Mucosa of descending colon (tissue), 3 donors: ENCODE measurements at places on chromosomes 11 and 22. TPM values are rescaled to one million over a fixed set of nuclear protein-coding genes. Genes with fewer than 3 reads are reported as not detected.

Gene FAM76B
- 24.5 TPM for total RNA-seq

Gene KRTAP5-11
- not detected for total RNA-seq

Gene LDHAL6A
- total RNA-seq = not detected

Gene OVCH2
- not detected for total RNA-seq

Gene F2
- not detected for total RNA-seq

Gene TRIM49
- not detected for total RNA-seq

Gene BIK
- 8.4 TPM for total RNA-seq

- DNase-seq = no peak
Observed at GRCh38 chr22:47698906-47699305, 936.5 kb downstream of the TBC1D22A start.

- no peak for DNase-seq
Observed at GRCh38 chr11:113148652-113149051, 165.7 kb upstream of the TTC12 start.

GRCh38 chr22:43136255-43136654 is 6.9 kb downstream of the MCAT start:
- DNase-seq = no peak

DNA sequence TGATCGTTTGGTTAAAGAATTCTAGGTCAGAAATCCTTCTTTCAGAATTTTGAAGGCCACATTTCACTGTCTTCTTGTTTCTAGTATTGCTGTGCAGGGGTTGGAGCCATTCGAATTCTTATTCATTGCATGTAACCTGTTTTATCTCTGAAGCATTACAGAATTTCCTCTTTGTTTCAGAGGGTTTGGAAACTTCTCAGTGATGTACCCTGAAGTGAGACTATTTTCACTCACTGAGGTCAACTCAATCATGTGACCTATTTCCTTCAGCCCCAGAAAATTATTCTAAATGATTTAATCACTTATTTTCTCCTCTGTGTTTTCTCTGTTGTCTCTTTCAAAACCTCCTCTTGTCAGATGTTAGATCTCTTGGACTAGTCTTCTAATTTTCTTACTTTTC is 147.8 kb downstream of the ENTHD1 start:
- no peak for DNase-seq

DNA sequence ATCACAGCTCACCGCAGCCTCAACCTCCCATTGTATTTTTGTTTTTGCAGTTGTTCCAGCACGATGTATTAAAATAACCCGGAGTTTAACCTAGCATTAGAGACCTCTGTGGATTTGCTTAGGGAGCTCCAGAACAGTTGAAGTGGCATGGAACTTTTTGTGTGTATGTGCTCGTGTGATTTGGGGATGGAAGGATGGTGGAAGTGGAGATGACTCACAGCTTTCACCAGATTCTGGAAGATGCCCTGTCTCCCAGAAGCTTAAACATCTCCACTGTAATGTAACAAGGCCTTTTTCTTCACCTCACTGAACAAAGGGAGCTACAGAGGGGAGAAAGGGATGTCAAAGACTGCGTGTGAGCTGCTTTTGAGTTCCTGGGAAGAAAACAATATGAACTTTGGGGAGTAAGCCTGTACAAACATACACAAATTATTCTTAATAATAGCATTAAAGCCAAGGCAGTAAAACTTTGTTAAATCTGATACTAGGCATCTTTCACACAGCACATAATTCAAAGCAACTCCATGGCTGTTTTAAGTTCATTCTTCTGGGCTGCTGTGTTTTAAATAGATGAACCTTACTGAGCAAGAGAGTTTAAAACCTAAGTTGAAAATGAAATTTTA is 226.4 kb downstream of the ADAMTS15 start:
- DNase-seq = no peak

- no peak for DNase-seq
Observed at GRCh38 chr11:3894128-3894731, 38.8 kb downstream of the STIM1 start.

DNA sequence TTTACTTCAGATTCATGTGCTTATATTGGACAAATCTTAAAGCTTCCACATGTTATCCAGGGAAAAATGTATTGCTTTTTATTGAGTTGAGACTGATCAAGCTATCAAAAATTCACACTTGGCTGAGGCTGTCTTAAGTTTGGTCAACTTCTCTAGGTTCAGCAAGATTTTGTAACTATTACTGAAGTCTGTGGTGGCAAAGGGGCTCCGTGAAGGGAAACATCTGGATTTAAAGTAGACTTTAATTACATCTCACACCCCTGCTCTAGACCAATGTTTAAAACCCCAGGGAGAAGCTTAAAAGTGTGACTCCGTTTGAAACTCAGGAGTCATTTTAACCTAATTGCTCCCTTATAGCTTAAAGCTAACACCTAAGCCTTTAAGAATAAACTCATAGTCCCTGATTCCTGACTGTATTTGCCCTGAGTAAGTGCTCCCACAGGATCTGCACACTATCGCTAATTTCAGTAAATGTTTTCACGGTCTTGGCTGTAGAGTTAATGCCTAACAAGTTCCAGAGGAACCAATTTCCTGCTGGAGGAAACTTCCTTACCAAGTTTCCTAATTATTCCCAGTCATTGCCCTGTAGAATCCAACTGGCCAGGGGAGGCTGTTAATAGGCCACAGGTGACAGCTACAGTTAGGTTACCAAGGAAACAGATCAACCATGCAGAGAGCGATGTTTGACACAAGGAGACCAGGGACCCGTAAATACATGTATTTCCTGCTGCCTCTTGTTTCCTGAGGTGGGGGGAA is 40.5 kb downstream of the OR10A6 start:
- no peak for DNase-seq

- DNase-seq = no peak
Observed at GRCh38 chr22:19449422-19449767, 1.9 kb upstream of the C22orf39 start.

DNA sequence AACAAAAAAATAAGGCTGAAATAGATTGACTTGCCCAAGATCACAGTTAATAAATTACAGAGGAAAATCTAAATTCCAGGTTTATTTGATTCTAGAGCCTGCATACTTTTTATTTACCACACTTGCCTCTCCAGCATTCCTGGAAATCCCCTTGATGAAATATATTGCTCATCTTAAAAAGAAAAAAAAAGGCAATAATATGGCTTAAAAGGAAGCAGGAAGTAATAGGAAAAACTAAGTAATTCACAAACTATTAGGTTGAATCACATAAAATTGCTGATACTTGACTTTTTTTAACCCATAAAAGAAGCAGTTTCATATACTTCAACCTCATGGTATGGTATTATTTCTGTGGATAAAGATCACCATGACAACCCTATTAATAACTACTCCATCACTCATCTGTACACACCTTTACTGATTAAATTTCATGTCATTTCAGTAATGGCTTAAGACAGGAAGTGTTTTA is 52.9 kb downstream of the COPB1 start:
- DNase-seq = no peak

- no peak for DNase-seq
Observed at GRCh38 chr11:30585125-30585891, 845 bp downstream of the MPPED2 start.

DNA sequence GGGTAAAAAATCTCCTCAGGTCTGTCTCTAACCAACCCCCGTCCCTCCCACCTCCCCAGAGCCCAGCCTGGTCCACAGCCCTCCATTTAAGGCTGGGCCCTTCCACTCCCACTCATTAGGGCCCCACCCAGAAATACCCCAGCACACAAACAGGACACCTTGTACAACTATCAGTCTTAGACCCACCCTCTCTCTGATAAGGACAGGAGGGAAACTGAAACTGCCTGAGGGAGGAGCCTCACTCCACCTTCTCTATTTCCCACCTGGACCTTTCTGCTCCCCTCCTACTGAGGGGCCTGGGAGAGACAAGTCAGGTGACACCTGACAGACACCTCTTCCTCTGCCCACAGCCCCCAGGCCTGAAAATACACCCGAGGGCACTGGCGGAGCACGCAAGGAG is 90.2 kb downstream of the PLEKHA7 start:
- peak; percentile 63 for DNase-seq

DNA sequence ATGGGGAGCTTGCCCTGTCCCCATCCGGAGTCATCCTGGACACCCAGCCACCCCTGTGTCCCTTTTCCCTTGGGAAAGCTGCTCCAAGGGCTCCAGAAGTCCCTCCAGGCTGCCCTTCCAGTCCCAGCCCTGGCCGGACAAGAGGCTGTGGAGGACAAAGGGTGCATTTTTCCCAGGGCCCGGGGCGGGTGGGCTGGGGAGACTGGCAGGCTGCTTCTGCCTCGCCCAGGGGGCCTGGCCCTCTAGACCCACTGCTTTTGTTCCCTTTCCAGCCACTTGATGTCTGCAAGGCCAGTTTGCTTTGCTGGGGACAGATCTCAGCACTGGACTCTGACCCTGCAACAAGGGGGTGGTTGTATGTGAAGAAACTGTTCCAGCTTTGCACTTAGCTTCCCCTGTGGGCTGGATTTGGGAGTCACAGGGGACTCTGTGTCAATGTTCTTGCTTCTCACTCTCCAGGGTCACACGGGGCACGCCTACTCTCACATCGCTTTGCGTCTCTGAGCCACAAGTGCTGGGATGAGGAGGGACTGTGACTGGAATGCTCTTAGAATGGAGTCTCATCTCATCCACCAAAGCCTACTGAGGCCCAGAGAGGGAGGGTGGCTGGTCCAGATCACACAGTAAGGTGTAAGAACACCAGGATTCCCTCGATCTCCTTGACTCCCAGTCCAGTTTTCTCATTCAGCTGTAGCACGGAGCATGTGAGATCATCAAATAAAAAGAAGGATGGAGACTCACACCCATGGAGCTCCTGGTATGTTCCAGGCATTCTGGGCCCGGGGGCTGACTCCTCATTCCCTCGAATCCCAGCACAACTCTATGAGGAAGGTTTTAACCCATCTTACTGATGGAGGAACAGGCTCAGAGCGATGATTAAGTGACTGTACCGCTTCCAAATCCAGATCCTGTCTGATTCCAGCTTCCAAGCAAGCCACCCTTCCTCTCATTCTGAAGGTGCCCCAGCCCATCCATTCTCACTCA is 59.9 kb downstream of the FBXO7 start:
- no peak for DNase-seq

DNA sequence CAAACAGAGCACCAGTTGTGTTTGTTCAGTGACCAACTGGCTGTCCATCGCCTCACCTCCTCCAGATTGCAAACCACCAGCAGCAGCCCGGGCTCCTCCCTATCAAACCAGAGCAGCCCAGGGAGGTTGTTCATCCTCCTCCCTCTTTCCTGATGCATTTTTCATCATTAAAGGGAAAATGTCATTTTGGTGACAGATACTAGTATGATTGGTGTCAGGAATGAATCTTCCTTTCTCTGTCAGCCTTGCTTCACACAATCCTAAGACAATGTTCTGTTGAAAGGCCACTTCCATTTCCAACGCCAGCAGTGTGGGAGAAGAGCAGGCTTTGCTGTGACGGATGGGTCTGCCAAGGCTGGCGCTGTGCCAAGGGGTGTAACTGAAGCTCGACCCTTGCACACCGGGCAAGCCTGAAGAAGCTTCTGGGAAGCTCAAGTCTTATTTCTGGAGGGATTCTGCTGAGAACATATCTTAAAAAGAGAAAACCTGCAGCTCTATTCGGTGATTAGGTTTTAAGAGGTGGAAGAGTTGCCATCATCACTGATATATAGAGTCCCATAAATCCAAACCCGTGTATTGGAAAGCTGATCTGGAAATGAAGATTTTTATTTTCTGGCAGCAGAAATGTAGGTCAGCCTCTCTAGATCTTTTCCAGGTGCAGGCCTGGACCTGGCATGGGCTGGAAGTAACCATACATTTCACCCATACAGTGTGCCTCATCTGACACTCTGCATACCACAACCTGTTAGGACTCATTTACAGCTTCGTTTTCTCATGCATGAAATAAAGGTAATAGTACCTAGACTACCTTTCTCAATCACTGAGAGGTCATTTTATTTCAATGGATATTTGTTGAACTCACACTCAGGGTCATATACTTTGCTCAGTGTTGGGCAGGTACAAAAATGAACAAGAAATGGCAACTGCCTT is 524.5 kb downstream of the NTM start:
- no peak for DNase-seq

GRCh38 chr11:132644520-132645239 is 887.6 kb downstream of the OPCML start:
- no peak for DNase-seq

DNA sequence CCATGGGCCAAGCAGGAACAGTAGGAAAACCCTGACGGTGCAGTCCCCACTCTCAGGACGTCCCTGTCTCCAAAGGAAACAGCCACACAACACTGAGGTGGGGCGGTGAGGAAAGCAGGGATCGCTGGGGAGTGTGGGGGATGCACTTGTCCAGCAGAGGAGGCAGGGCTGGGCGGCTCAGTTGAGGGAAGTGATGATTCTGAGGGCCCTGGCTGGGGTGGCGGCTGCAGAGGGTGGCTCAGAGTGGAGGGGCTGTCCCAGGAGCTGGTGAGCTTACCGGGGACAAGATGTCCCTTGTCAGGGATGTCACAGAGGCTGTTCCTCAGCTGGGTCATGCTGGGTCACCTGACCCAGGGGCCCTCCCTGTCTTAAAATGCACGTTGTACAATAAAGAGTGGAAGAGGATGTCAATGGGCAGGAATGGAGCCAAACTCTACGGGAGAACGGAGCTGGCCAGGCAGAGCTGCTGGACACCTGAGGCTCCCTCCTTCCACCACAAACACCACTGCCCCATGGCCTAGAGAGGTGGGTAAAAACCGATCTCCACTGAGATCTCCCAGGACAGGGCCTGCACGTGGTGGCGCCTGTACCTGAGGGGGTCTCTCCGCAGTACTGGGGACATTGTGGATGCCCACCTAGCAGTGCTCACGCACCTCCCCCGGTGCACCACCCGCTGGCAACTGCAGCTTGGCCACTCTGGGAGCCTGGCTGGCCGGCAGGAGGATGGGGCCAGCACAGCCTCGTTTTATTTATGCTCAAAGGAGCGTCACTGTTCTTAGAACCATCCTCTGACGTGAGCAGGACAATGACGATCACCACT is 9.7 kb upstream of the EFCAB6 start:
- no peak for DNase-seq

DNA sequence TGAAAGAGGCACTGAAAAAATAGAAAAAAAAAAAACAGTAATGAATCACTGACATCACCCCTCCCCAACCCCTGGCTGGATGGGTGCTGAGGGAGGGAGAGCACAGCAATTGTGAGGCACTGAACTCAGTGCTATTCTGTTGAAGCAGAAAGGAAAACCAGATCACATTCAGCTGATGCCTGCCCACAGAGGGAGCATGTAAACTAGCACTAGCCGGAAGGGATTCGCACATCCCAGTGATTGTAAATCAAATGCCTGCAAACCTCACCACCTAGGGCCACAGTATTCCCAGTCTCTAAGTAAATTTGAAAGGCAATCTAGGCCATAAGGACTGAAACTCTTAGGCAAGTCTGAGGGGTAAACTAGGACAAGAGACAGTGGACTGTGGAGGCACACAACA is 772.0 kb upstream of the CCDC179 start:
- DNase-seq = no peak
